ENCODE measurements at places on chromosomes 4 and X.

GRCh38 chr4:6681191-6681590 is 12.5 kb upstream of the S100P start:
- DNase-seq, result no peak

- peak; percentile 14 for DNase-seq
Observed at GRCh38 chr4:168480931-168481611, 779 bp upstream of the DDX60L start.

- DNase-seq, result no peak
Observed at GRCh38 chrX:642436-643240, 12.0 kb downstream of the SHOX start.

DNA sequence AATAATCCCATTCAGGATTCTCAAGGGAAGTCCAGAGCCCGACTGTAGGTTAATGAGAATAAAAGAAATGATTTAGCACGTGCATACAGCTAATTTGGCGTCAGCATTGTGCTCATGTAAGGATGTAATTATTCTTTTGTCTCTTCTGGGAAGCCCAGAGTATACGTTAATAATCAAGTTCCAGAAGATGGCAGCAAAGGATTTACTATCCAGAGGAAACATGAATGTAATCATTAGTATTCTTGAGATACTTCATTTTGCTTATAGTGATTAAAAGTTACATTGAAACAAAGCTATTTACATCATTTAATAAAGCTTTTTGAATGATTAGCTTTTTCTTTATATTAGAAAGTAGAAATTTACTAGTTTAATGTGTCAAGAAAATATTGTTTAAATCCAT is 27.1 kb upstream of the MAP9 start:
- DNase-seq, result no peak

DNA sequence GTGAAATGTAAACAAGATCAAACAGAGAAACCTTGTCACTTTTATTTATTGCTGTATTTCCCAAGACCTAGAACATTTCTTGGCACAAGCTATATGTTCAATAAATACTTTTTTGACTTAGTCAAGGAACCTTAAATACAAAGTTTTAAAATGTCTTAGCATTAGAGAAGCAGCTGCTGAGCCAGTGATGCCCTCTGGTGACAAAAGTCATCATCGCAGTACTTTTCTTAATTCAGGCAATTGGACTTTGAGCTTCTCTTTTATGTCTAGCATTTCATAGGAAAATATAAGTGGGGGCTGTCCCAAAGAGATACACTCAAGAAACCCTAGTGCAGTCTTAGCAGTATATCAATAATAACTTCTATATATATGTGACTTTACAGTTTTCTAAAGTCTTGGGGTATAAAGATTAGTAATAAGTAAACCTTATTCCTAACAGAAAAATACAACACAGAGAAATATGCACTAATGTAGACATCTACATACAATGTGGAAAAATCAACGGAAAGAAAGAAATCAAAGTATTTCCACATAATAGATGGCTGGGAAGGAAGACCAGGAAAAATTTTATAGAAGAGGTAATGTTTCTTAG is 118.4 kb downstream of the DTHD1 start:
- DNase-seq, result no peak

DNA sequence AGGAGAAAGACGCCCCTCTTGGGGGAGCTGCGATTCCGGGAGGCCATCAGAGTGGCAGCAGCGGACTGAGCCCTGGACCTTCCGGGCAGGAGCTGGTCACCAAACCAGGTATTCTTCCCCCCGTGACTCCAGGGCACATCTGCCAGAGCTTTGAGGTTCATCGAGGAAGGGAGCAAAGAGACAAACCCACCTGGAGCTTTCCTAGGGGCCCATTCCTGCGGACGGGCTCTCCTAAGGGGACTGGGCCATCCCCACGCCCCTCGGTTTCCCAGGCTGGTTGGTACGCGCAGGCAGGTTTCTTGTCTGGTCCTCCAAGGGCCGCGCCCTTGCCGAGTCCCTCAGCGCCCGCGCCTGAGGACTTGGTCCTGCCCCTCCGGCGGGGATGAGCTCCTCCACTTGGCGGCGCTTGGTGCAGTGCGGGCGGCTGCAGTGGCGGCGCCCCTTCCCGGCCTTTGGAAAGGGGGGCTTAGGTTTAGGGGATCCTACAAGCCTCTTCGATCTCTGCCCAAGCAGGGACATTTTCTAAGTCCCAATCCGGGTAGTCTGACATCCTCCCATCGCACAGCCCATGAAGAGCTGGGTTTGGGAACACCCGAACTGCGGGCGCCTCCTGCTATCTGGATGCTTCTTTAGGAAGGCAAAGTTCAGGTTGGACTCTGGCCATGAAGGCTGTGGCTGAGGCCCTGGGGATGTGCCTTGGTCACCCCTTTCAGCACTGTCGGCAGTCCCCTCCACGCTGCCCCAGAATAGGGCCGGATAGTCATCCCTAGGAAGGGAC is 538 bp downstream of the STBD1 start:
- peak; percentile 28 for DNase-seq

- no peak for DNase-seq
Observed at GRCh38 chr4:111115881-111116280, 493.0 kb upstream of the PITX2 start.

- no peak for DNase-seq
Observed at GRCh38 chr4:175297965-175298565, 379.9 kb downstream of the ADAM29 start.

- no peak for DNase-seq
Observed at GRCh38 chr4:183287309-183287659, 32.8 kb downstream of the CLDN22 start.

DNA sequence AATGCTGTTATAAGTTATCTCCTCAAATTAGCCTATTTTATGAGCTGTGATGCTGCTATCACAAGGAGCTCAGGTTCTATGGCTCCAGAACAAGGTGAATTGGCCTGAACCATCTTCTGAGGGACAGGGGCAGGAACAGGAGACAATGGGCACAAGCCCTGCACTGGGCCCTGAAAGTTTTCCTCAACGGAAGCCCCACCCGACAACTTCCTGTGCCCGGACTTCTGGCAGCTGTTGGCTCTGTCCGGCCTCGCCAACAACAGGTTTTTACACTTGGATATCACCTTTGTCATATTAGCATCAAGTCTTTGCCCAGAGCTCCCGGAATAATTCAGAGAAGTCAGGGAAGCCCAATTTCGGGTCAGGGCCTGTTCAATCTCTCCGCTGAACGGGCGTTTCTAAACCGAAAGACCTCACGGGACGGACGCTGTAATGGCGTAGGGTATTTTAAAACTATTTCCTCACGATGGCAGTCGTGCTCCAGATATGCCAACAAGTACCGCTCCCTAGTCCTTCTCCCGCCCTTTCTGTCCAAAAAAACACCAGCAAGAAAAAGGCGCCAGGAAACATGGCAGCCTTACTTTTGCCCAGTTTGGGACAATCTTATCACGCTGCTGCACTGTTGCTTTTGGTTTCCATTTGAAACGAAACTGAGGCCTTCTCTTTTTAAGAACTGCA is 201.0 kb upstream of the STK26 start:
- DNase-seq, result no peak

DNA sequence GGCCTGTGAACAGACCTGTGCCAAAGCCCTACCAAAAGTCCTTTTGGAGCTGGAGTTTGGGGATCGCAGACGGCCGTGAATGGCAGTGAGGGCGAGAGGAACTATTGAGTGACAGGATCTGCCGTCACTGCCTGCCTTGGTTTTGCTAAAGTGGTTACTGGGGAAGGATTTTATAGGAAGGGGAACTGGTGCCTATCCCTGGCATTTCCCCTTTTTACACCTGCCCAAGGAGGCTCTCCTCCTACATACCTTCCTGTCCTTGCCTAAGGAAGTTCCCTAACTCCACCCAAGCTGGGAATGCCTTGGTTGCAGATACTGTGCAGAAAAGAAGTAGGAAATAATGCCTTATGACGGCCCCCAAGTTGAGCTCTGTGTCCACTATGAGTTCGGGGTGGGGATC is 14.5 kb downstream of the LONRF3 start:
- no peak for DNase-seq

GRCh38 chr4:159106636-159107035 is 3.8 kb downstream of the RAPGEF2 start:
- DNase-seq, result no peak

DNA sequence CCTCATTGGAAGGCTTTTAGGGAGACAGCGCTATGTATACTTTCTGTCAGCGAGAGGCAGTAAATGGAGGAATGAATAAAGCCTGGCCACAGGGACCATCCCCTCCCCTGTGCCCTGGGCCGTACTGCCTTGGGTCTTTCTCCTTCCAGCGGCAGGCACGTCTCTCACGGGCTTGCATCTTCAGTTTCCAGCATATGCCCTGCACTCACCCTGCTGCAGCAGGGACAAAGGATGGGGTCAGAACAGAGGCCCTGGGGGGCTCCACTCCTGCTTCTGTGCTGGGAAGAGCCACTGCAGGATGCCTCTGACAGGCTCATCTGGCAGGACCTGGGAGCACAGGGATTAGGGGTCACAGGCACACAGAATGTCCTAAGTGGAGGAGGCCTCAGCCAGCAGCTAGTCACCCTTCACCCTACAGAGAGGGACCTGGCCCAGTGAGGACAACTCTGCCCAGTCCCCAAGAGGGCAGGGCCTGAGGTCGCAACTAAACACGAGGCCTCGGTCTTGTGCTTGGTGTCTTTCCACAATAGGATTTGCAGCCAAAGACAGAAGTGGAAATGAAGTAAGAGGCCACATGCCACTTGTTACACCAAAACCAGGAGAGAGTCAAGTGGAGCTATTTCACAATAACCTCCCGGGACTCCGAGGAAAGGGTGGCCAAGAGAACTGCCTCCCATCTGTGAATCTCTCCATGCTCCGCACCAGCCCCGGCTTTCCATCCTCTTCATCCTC is 150.8 kb downstream of the AFAP1 start:
- DNase-seq, result no peak

DNA sequence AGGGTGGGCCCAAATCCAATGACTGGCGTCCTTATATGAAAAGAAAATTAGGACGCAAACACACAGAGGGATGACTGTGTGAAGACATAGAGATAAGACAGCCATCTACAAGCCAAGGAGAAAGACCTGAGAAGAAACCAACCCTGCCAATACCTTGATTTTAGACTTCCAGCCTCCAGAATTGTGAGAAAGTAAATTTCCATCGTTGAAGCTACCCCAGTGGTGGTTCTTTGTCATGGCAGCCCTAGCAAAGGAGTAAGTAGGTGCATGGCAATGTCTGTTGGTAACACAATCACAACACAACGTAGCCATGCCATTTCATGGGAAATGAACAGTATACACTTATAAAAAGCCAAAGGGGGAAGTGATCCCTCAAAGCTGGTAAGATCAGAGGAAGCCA is 25.3 kb downstream of the SMIM20 start:
- DNase-seq, result no peak

DNA sequence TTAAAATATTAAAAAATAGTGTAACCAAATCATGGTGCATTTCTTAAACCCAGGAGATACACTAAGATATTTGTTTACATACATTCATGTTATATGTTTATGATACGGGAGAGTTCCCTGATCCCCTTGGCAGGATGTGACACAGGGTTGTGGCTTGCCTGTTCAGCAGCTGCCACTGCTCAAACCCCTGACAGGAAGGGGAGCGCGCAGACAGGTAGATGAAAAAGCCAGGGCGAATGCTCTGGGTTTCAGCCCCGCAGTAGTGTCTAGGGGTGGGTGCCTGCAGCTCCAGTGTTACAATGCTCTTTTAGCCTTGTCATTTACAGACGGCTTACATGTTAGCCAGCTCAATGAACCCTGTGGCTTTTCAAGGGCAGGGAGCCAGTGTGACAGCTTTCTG is 1343.8 kb upstream of the IGFBP7 start:
- DNase-seq, result no peak

GRCh38 chrX:47864300-47864699 is 27.6 kb downstream of the ZNF81 start:
- DNase-seq, result no peak

- DNase-seq, result no peak
Observed at GRCh38 chrX:71606536-71607216, 11.6 kb downstream of the CXCR3 start.

GRCh38 chrX:117898226-117898625 is 218.4 kb downstream of the KLHL13 start:
- DNase-seq, result no peak

- no peak for DNase-seq
Observed at GRCh38 chr4:45629717-45630116, 494.1 kb downstream of the GABRG1 start.

DNA sequence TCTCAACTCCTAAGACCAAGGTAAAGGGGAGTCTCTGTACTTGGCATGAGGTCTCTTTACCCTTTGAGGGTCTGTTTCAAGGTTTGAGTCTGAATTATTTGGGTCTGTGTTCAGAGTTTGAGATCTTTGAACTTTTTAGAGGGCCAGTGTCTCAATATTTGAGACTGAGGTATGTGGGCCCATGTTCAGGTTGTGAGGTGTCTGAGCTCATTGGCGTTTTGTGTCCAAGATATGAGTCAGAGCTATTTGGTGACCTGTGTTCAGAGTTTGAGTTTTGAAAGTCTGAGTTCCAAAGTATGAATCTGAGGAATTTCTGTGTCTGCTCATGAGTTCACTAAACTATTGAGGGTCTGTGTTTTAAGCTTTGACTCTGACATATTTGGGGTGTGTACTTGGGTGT is 36.7 kb upstream of the PAGE4 start:
- no peak for DNase-seq

GRCh38 chr4:4729206-4729605 is 130.3 kb upstream of the MSX1 start:
- no peak for DNase-seq

DNA sequence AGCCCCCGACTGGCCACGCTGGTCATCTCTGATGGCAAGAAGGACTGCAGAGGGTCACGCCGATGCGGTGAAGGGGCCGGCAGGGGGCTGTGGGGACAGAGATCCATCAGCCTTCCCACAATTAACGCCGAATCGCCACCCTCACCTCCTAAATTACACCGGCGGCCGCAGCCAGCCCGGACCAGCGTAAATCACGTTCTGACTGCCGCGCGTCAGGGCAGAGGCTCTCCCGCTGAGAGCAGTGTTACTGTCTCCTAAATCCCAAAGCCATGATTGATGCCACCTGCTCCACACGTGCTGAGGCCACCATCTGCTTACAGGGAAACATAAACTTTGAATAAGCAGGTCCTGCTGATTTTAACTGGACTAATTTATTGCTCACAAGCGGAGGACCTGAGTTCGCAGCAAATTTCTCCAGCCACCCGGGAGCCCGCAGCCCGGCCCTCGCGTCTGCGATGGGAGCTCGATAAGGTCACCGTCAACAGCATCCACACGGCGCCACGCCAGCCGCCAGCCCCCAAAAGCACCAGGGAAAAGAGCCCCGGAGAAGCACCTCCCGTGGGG is 127.3 kb upstream of the NKX1-1 start:
- DNase-seq, result no peak

- no peak for DNase-seq
Observed at GRCh38 chr4:17072483-17072882, 174.0 kb upstream of the LDB2 start.

GRCh38 chr4:8021796-8022195 is 82.1 kb upstream of the AFAP1 start:
- DNase-seq, result no peak

- no peak for DNase-seq
Observed at GRCh38 chr4:21979196-21979595, 30.6 kb upstream of the KCNIP4 start.

DNA sequence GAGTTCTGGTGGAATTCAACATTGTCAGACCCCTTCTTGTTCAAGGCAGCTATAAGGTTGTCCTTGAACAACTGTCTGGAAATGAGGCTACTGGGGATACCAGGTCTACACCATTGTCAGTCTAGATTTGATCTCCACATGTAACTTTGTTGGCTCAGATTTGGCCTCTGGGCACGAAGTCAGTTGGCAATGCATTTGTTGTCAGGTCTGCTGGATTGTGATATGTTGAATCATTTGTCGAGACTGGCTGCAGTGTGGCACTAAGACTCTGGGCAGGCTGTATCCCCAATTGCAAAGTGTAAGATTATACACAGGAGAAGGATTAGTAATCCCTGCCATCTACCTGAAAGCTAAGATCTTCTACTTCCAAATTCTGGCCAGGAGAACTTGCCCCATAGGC is 26.5 kb downstream of the ZNF81 start:
- DNase-seq, result no peak

GRCh38 chr4:179867300-179867878 is 2375.8 kb upstream of the TENM3 start:
- peak; percentile 0 for DNase-seq

All from GM12892 (cell line).